ENCODE measurements at places on chromosomes 12 and 14. TPM values are rescaled to one million over a fixed set of nuclear protein-coding genes. Genes with fewer than 3 reads are reported as not detected.

C12orf50 gene
- 0.03 TPM for total RNA-seq

VAMP1 gene
- total RNA-seq = 13.9 TPM

SPIC gene
- not detected for total RNA-seq

MGST1 gene
- total RNA-seq = 354 TPM

C1QL4 gene
- 0.12 TPM for total RNA-seq

- no peak for DNase-seq
- no peak overlapping the region for H3K27ac ChIP-seq
- peaks cover 6% of the 10 kb centered on the region for H3K4me1 ChIP-seq
- H3K4me3 ChIP-seq = no peak overlapping the region
These were observed 32.0 kb downstream of the CCNK start for GRCh38 chr14:99513183-99513694.

DNA sequence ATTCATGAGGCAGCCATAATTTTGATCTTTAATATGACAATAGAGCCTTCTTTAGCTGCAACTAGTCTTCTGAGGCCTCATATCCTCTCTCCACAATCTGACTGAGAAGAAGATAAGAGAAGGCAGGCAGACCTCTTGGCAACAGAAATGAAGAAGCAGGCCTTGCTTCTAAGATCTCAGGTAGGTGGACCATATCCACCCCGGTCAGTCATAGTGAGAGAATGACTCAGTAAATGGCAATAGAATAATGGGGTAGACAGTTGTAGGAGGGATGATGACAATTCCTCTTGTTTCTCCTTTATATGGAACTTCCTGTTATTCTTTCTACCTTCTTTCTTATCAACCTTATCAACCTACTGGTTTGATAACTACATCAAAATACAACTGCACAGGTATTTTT lies 246.7 kb upstream of the G2E3 start:
- no peaks in the 10 kb centered on the region for H3K36me3 ChIP-seq
- no peaks in the 10 kb centered on the region for H3K27me3 ChIP-seq
- DNase-seq = no peak
- H3K27ac ChIP-seq = no peak overlapping the region
- no peak overlapping the region for H3K4me3 ChIP-seq

- no peak overlapping the region for H3K4me3 ChIP-seq
- no peaks in the 10 kb centered on the region for H3K27me3 ChIP-seq
- DNase-seq = no peak
These were observed 4.3 kb upstream of the IL26 start for GRCh38 chr12:68229956-68230355.

- no peak for DNase-seq
- H3K27ac ChIP-seq = no peak overlapping the region
- no peaks in the 10 kb centered on the region for H3K4me1 ChIP-seq
- H3K27me3 ChIP-seq = no peaks in the 10 kb centered on the region
- no peak overlapping the region for H3K4me3 ChIP-seq
These were observed 42.7 kb upstream of the FLRT2 start for GRCh38 chr14:85487215-85487614.

DNA sequence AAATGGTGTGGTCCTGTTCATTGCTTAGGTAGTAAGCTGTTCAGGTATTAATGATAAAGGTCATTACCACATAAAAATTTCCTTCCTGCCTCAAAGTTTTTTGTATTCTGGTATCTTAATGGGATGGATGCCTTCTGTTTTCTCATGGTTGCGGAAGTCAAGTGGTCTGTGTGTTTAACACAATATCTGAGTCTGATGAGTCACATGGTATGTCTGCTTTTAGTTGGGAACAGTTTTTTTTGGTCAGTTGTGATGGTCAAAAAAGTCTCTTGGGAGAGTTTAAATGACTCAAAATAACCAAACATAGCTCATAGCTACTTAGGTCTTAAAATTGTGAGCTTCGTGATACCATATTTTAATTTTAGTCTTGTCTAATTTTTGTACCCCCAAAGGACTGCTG lies 40.7 kb downstream of the STK38L start:
- no peak overlapping the region for H3K4me3 ChIP-seq
- no peaks in the 10 kb centered on the region for H3K36me3 ChIP-seq
- no peaks in the 10 kb centered on the region for H3K27me3 ChIP-seq
- peaks cover 34% of the 10 kb centered on the region for H3K4me1 ChIP-seq
- DNase-seq = no peak

GRCh38 chr14:40847480-40847879 lies 759.2 kb upstream of the LRFN5 start:
- no peaks in the 10 kb centered on the region for H3K4me1 ChIP-seq
- H3K27me3 ChIP-seq = no peaks in the 10 kb centered on the region
- H3K27ac ChIP-seq = no peak overlapping the region
- H3K4me3 ChIP-seq = no peak overlapping the region
- H3K36me3 ChIP-seq = no peaks in the 10 kb centered on the region

Measured in GM23338 (cell line).